ENCODE measurements at places on chromosomes 11 and 22.

GRCh38 chr11:24779791-24780190, 282.9 kb downstream of the LUZP2 start:
- no peak for DNase-seq

GRCh38 chr22:20583471-20583922, 76.1 kb downstream of the MED15 start:
- DNase-seq: no peak

DNA sequence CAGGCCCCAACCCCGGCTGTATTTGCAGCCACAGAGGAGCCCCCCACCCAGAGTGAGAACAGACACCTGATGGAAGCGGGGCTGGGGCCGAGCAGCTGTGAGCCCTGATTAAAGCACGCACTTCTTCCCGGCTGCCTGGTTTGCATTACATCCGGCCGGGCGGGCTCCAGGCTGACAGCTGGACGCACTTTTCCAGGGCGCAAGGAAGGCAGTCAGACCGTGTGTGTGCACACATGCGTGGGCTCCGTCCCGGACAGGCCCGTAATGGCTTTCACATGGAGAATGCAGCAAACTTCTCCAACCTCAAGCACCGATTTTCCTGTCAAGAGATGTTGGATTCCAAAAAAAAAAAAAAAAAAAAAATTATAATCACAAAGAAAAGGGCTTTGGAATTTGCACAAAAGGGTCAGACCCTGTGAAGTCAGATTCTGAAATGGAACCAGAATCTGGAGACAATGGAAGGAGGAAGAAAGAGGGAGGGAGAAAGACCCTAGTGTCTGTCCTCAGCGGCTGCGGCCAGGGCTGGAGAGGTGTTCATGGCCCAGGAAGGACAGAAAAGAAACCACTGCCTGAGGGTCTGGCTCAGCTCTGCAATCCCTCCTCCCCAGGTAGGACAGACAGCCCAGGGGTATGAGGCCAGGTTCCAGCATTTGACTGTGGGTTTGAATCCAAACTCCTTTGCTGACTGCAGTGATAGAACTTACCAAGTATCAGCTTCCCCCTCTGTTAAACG, 365.5 kb downstream of the MN1 start:
- peak; percentile 61 for DNase-seq

DNA sequence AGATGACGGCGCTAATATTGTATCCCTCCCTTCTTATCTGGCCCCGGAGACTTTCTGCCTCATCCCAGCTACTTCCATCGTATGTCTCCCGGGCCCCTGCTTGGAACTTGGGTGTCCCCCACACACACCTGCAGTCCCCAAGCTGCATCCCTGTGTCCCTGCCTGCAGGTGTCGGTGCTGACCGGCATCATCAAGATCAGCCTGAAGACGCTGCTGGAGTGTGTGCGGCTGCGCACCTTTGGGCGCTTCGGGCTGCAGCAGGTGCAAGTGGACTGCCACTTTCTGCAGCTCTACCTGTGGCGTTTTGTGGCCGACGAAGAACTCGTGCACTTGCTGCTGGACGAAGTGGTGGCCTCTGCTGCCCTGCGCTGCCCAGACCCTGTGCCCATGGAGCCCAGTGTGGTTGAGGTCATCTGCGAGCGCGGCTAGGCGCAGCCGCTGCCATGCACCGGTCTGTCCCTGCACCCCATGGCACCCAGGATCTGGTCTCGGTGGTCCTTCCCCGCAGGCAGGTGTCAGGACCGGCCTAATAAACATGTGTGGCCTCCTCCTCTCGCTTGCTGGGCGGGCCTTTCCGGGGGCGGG, 421 bp upstream of the TM7SF2 start:
- DNase-seq: no peak

DNA sequence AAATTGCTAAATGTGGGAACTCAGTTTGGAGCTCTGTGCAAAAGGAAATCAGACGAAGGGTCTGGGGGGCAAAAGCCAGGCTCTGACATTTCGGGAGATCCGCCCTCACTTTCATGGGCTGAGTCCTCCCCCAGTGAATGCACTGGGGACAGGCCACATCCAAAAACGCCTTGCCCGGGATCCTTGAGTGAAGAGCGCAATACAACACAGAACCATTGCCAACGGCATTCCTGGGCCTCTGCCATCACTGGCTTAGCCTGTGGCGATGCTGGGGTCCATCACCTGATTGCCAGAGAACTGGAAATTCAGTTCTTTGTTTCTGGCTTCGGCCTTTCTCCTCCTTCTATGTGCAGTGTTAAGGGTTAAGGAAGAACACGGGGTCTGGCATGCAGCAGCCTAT, 297.9 kb downstream of the SHANK2 start:
- no peak for DNase-seq

DNA sequence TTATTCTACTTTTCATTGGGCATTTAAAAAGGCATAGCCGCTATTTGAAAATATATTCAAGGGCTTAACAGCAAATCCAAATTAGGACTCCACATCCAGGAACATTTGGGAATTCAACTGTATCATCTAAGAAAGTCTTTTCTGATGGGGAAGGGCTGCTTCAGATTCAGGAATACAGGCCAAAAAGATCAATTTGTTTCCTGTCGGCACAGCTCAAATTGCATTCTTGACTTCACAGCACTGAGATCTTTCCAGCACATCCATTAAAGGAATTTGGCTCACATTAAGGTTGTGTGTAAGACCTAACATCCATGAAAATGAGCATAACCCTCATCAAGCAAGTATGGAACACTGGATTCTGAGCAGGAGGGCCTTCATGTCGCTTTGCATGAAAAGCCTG, 1169.5 kb upstream of the CCDC90B start:
- no peak for DNase-seq

DNA sequence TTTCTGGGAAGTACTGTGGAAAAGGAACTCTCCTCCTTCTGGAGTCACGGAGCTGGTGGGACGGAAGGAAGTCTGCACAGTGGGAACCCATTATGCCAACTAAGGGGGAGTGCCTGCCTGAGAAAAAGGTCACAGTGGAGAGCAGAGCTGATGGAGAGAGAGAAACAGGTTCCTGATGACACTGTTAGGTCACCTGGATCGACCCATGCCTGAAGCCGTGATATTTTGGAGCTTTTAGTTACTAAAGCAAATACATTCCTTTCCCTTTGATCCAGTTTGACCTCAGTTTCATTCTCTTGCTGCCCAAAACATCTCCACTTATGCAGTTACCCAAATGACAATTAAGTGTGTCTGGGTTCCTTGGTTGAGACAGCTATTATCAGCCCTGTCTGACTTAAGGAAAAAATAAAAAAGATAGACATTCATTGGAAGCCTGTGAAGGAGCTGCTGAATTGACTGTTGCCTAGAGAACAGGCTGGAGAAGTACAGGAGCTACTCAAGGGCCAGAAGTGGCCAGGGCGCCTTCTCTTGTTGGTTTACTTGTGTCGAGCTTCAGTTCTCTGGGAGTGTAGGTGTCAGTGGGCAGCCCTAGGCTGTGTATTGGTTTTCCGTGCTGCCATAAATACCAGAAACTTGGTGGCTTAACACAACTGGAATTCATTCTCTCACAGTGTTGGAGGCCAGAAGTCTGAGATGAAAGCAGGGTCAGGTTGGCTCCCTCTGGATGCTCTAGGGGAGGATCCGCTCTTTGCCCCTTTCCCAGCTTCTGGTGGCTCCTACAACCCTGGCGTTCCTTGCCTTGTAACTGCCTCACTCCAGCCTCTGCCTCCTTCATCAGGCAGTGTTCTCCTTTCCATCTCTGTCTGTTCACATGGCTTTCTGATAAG, 13.6 kb downstream of the MRGPRD start:
- DNase-seq: no peak

DNA sequence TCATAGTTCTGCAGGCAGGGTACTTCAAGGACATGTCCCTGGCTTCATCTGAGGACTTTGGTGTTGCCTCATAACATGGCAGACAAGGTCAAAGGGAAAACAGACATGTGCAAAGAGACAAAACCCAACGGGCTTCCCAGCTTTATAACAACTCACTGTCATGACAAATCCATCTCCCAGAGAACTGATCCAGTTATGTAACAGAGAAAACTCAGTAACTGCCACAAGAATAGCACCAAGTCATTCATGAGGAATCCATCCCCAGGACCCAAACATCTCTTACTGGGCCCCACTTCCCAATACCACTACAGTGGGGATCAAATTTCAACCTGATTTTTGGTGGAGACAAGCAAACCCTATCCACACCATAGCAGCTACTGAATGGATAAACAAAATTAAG, 13.0 kb downstream of the OR52N4 start:
- DNase-seq: no peak

GRCh38 chr11:980438-981357, 55.0 kb downstream of the AP2A2 start:
- DNase-seq: no peak

GRCh38 chr11:68338051-68338780, 25.8 kb downstream of the LRP5 start:
- DNase-seq: peak; percentile 33

GRCh38 chr11:26322335-26323067, 9.4 kb upstream of the ANO3 start:
- no peak for DNase-seq

DNA sequence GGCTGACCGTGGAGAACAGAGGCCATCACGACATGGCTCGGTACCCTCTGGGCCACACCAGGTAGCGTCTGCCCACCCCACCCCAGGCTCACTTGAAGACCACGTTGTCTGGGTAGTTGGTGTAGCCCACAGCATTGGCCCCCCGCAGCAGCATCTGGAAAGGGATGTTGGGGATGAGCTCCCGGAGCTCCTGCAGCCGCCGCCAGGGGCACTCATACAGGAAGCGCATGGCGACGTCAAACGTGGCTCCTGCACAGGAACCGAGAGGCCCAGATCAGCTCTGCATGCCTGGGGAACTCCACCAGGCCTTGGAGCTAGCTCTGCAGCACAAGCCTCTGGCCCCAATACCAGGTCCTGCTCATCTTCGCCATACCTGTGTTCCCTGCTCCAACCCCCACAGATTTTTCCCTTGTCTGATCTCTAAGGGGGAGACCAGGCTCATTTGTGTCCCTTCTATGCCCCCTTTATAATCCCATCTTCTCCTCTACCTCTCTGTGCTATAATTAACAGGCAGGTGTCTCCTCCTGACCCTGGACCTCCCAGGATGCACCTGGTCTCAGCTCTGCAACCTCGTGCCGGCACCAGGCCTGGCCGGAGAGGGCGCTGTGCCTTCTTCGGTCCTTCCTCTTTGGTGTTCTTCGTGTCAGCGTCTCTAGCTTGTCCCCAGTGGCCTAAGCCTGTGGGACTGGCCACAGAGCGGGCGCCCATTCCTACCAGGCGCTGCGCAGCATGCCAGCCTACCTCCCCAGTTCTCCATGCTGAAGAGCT, 5.0 kb upstream of the LRFN4 start:
- peak; percentile 28 for DNase-seq

DNA sequence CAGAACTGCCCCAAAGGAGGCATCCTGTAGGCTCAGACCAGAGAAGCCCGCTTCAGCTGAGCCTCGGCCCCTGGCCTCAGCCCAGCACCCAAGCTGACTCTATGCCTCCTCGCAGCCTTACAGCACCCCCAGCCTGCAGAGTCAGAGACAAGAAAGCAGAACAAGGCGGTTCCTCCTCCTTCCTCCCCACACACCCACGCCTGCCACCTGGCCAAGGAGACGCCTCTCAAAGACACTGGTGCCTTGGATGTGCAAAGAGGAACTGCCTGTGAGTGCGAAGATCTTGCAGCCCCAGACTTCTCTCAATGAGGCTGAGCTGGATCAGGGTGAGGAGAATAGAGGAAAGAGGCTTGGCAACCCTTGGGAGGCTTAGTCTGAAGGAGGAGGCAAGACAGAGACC, 60.2 kb downstream of the PDE2A start:
- no peak for DNase-seq

- DNase-seq: no peak
Observed at GRCh38 chr11:14052198-14052597, 89.7 kb downstream of the SPON1 start.

DNA sequence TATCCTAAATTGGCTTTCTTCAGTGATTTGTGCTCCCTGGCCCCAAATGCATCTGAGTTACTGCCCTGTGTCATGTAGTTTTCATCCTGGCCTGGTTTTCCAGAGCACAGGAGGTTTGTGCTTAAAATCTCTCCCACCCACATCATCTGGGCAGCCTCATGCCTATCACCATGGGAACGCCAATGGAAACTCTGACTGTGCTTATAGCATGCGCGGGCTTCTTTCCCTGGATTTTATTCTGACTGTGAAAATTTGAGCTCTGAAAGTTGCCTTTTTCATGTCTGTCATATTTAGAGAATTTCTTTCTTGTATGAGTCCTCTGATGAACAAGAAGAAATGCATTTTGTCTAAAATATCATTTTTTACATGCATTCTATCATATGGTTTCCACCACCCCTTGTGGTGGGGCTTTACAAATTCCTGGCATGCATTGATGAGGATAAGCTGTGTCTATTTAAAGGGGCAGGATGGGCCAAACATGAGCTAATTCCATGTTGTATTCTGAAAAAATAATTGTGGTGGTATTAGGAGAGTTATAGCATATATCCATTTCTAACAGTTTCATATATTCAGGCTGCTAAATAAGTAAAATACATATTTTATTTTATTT, 55.1 kb downstream of the IRAG1 start:
- DNase-seq: peak; percentile 64
